Keratinocyte (primary cell): ENCODE measurements at places on chromosomes 6 and 20.

GRCh38 chr6:43383021-43383667 lies 13.7 kb upstream of the ZNF318 start:
- DNase-seq, result no peak

DNA sequence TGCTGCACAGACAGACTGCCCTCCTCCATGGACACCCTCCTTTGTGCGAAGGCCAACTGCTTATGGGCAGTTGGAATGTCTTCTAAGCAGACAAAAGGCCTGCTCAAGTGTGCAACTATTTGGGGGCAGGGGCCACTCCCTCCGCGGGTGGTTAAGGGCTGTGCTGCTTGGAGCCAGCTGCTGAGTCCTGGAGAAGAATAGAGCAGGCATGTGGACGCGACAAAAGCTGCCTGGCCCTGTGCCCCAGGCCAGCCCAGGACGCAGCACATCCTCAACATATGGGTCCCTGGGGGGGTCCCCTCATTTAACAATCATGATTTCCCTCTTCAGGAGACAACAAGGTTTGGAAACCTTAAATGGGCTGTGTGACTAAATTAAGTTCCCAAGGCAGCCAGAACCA lies 45.5 kb upstream of the ENTPD6 start:
- DNase-seq, result no peak

DNA sequence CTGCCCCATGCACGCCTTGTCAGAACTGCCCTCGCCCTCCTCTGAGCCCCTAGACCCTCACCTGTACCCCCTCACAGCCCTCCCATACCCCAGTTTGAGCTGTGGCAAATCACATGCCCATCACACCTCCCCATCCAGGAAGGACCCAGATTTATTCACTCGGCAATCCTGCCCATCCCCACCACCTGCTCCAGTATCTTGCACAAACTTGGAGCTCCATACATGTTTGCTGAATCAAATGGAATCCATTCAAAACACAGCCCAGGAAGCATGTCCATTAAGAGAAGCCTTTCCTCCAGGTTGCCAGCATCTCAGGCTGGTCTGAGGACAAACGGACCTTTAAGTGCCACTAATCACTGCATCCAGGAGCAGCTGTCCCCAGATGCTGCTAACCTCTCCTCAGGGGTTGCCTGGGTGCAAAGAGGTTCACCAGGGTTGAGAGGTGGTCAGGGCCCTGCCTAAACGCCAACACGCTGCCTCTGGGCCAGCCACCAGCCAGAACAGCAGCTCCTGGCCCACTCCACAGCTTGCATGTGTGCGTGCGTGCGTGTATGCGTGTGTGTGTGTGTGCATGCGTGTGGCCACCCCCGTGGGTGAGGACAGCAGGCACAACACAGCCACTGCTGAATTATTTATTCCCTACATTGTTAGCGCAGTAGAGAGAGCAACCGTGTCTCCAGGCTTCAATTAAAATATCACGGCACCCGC lies 31.0 kb downstream of the GRM4 start:
- no peak for DNase-seq

- no peak for DNase-seq
Measured at GRCh38 chr6:139115989-139116758, 18.7 kb upstream of the HECA start.

GRCh38 chr20:20864351-20865096 lies 152.1 kb upstream of the RALGAPA2 start:
- no peak for DNase-seq

DNA sequence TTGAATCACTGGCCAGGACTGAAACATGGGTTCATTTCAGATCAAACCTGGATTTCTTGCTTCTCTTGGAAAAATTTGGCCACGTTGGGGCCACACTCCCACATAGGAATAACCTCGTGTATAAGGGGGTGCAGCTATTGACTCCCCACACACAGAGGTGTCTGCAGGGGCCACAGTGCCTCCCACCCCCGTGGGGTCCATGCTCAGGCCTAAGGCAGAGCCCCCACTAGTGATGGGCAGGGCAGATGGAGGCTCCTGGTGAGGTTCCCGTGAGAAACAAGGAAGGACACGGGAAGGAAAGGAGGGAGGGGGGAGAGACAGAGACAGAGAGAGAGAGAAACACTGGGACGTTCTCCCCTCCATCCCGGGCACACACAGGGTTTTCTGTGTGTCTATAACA lies 230.5 kb downstream of the ERMARD start:
- DNase-seq, result no peak

DNA sequence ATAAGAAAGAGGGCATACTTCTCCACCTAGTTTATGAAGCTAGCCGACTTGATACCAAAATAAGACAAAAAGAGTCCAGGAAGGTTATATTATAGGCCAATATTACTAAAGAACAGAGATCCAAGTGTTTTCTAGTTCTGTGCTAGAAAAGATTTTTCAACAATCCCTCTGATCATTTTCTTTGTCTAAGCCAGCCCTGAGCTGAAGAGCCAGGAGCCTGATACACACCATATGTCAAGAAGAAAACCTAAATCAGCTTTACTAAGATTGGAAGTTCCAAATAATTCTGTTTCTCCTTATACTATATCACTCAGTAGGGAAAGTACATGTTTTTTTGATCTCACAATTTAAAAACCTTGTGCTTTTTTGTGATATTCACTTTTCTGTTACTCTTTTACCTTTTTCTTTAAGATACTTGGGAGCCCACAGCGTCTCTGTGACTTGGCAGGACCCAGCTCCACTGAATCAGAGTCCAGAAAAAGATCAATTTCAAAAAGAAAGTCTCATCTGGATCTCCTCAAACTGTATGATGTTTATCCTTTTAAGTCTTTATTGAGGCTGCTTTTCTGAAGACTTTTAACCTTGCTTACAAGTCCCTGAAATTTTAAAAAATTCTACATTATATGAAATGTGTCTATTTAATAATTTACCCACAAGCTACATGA lies 43.0 kb upstream of the PBOV1 start:
- no peak for DNase-seq

DNA sequence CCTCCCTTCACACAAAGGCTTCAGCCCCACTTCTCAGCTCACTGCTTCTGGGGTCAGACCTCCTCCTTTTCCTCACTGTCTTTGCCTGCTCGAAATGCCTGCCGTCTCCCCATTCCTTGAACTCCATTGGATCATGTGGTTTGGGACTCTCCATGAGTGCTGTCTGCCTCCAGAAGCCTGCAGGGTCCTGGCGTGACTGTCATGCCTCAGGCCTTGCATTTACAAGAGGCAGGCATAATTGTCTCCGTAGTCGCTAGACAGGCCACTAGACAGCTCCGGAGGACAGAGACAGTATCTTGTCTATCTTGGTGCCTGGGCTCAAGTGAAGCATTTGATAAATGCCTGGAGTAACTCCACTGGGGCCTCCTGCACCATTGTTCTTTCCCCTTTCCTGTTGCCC lies 15.3 kb downstream of the PNLDC1 start:
- no peak for DNase-seq

DNA sequence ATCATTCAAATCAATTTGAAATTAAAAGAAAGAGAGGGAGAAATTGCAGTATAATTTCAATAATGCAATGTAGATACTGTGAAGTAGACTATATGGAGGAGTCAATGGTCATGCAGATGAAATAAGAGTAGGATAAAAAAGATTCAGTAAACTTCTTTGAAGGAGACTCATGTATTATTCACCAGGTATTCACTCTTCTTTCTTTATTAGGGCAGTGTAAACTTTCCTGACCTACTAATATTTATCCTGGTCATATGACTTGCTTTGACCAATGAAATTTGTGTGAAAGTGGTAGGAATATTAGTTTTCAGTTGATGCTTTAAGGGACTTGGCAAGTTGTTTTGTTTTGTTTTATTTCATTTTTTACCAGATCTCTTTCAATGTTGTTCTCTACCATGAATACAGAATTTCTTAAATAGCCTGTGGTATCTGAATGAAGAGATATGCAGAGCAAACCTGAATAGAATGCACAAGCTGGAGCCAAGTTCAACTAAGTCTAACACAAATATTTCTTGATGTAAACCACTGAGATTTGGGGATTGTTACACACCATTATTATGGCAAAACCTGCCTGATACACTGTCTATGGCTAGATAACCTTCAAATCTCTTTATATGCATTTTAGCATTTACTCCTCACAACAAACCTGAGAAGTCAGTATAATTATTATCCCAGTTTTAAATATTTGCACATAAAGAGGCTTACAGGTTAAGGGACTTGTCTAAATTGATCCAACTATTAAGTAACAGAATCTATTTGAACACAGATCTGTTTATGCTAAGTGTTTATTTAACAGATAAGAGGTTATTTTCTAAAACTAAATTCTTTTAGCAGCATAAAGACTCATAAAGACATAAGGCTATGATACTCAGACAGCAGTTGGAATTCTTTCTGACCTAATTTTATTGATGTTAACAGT lies 311.2 kb downstream of the PKHD1 start:
- DNase-seq, result no peak

- no peak for DNase-seq
Measured at GRCh38 chr20:22929661-22930060, 105.5 kb upstream of the SSTR4 start.

DNA sequence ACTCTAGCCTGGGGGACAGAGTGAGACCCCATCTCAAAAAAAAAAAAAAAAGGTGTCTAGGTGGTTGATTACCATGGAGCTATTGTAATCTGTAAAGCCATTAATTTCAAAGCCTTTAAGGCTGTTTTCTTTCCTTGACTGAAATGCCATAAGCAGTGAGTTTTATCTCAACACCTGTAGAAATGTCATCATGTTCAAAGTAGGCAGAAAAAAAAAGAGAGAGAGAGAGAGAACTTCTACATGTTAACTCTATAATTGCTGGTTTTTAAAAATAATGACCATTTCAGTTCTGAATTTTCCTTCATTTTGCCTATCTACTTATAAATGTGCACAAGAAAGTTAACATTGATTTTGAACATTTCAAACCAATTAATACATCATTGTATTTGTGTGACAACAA lies 29.7 kb upstream of the POLR1H start:
- no peak for DNase-seq

DNA sequence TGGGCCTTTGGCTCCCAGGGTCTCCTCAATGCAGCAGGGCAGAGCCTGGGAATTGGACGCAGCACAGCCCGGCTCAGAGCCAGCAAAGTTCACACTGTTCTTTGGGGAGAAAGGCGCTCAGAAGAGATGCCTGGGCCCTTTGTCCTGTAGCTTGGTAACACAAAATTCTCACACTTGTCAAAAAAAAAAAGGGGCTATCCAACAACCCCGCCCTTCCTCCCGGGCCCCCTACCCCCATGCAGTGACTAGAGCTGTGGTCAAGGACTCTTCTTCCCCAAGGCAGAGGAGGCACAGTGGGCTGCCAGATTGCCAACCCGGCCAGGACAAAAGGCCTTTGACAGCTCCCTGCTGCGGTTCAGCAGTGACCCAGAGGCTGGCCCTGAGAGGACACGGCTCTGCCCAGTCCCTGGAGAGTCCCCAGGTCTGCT lies 2.0 kb downstream of the NKAIN4 start:
- DNase-seq, result no peak

- DNase-seq, result no peak
Measured at GRCh38 chr20:21391972-21392352, 5.4 kb downstream of the NKX2-4 start.

DNA sequence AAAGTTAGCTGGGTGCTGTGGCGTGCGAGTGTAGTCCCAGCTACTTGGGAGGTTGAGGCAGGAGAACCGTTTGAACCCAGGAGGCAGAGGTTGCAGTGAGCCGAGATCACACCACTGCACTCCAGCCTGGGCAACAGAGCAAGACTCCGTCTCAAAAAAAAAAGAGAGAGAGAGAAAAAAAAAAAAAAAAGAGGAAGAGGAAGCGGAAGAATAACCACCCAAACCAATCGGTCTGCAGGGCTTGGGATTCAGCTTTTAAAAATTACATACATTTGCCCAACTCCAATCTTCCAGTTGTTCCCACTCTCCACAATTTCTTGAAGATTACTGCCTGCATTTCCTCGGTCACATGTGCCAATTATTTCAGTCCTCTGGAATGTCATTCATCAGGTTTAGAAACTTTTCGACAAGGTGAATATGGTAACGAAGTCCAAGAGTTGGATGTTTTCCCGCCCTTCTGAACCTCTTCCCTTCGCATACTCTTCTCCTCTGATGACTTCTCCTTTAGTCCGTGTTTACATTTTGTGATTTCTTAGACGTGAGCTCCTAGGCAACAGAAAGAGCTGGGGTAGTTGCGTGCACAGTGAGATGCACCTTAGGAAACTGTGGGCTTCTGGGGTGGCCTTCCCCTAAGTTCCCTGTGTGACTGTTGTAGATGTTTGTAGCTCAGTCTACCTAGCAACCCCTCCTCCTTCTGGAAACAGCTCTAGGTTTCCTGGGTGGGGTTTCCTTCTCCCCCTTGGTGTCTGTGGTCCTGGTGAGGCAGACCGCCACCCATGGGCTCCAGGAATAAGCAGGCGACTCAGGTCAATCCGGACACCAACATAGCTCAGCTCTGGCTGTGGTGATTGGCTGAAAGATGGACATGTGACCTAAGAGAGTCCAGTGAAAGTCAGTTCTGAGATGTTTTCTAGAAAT lies 63.0 kb upstream of the NCOA3 start:
- DNase-seq, result no peak

- DNase-seq, result no peak
Measured at GRCh38 chr6:123972600-123973294, 169.1 kb downstream of the NKAIN2 start.

DNA sequence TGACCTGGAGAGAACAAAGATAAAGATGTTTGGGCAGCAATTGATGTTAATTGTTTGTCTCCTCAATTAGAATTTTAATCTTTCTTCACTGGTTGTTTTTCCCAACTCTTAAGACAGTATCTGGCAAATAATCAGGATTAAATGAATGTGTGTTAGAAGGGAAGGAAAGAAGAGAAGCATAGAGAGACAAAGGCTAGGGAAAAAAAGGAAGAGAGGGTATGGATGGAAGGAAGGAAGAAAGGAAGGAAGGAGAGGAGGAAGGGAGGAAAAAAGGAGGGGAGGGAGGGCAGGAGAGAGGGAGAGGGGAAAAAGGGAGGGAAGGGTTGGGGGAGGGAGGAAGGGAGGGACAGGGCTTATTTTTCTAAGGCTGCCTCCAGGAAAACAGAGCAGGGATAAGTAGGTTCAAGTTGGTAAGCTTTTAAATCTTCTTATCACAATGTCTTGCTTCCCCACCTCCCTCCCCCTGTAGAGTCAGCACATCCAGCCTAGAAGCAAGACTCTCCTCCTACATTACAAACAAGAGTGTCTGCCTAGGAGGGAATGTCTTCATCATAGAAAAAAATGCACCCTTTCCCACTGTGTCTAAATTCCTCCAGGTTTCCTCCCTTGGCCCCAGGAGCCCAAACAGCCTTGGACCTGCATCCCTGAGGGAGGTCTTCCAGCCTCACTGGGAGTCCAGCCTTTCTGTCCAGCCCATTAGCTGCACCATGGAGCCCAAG lies 447.8 kb upstream of the JARID2 start:
- no peak for DNase-seq

DNA sequence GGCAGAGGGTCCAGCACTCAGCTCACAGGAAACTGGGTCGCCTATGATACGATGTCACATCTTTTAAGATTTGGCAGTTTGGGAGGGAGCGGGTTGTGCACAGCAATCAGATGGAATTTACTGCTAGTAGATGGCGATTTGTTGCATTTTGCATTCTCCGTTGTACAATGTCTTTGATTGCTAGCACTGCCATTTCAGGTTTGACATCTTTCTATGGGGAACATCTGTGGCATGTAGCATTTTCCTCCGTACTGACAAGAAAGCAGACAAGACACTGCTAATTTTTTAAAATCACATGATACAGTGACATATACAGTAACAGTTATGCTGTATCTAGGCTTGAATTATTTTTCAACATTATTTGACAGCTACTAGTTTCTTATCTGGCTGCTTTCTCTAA lies 119.7 kb upstream of the PCSK2 start:
- no peak for DNase-seq

GRCh38 chr6:7646394-7646793 lies 56.4 kb downstream of the SNRNP48 start:
- DNase-seq, result peak; percentile 9

GRCh38 chr6:112591329-112591728 lies 244.2 kb downstream of the RFPL4B start:
- DNase-seq, result no peak
